ENCODE measurements at places on chromosomes 1 and 21.

GRCh38 chr1:1112237-1112985, 3.5 kb downstream of the C1orf159 start:
- DNase-seq = no peak

GRCh38 chr1:73576083-73576482, 621.9 kb downstream of the LRRIQ3 start:
- no peak for DNase-seq

DNA sequence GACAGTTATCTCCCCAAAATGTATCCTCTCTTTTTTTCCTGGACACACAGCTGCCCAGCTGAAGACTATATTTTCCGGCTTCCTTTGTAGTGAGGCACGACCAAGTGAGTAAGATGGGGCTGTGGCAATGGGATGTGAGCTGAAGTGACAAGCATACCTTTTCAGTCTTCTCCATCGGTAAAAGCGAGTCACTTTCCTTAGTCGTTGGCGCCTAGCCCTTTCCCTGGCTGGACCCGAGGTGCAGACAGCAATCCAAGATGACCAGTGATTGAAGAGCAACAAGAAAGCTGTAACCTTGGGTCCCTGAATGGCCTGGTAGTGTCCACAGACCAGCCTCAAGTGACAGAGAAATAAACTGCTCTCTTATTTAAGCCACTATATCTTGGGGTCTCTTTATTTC, 155.2 kb downstream of the NR5A2 start:
- DNase-seq = no peak

- no peak for DNase-seq
Measured at GRCh38 chr1:155044812-155045657, 6.1 kb upstream of the ADAM15 start.

GRCh38 chr21:44941567-44941966, 1.7 kb downstream of the SLX9 start:
- no peak for DNase-seq

- DNase-seq = no peak
Measured at GRCh38 chr1:52189898-52190480, 48.1 kb downstream of the ZFYVE9 start.

DNA sequence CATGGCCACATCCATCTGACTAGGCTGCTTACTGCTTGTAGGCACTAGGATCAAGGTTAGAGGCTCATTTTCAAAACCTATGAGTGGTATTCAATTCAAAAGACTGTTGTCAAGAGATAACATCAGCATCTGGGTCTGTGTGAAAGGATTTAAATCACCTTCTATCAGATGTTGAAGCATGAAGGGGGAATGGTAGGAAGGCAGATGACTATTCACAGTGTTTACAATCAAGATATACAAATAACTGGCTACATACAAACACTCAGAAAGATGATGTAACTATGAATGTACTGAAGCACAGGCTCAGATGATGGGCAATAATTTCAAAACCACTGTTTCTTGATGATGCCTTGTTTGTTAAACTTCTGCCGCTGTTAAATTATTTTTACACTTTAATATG, 249.2 kb downstream of the SLC45A1 start:
- DNase-seq = no peak

- DNase-seq = no peak
Measured at GRCh38 chr1:175833951-175834350, 90.6 kb upstream of the TNR start.

DNA sequence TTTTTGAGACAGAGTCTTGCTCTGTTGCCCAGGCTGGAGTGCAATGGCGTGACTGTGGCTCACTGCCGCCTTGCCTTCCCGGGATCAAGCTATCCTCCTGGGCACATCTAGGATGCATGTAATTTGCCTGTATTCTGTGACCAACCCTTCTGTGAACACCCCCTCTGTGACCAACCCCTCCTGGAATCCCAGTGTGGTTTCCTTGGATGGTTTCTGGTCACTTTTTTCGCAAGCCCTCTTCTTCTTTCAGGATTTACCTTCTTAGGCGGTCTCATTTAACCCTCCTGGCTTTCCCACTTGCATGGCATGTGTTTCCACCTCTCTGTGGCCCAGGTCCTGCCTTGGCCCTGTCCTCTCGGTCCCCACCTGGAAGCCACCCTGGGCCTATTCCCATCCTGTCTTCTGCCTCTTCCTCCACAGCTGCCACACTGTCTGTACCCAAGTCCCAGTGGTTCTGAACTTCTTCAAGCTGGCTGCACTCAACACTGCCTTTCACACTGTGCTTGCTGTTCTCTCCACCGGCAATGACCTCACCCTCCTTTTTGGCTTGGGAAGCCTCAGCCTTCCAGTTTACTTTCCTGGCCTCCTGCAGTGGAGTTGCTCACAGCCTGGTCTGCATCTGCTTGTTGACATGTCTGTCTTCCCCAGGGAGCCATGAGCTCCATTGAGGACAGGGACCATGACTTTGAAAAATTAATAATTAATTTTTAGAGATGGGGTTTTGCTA, 57.0 kb downstream of the DISC1 start:
- no peak for DNase-seq

DNA sequence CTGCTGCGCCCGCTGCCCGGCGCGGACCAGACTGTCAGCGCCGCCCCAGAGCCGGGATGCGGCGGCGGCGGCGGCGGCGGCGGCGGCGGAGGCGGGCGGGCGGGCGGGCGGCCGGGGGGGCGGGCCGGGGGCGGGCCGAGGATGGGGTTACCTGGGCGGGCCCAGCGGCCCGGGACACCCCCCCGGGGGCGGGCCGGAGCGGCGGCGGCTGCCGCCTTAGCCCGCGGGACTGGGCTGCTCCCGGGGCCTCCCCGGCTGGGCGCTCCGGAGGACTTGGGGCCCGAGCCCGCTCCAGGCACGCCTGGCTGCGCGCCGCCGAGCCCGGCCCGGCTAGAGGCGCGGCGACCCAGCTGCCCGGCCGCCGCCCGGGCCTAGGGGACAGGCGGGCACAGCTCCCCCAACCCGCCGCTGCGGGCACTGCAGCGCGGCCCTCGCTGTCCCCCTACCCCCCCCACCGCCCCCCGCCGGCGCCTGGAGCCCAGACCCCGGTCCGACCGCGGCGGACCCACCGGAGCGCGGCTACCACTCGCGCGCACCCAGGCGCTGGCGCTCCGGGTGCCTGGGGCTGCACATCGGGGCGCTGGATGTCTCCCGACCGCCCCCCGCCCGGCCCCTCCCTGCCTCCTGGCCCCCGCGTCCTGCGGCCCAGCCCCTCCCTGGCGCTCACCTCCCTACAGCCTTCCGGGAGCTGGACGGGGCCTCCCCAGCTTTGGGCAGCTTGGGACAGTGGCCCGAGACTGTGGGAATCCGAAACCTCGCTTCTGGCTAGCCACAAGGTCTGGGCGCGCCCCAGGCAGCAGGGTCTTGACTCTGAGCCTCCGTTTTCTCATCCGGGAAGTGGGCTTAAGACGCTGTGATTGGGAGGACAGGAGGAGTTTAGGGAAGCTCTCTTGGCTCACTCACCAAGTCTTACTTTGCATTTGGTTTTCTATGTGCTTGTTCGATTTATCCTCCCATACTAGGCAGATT, at the start of gene WNT4:
WNT4 (minus strand) TSS at position 33 of the 969 bp plus-strand sequence. CDS start 175 bp downstream, outside the sequence.
- no peak for DNase-seq

GRCh38 chr1:224175617-224176016, 7.4 kb upstream of the DEGS1 start:
- no peak for DNase-seq

DNA sequence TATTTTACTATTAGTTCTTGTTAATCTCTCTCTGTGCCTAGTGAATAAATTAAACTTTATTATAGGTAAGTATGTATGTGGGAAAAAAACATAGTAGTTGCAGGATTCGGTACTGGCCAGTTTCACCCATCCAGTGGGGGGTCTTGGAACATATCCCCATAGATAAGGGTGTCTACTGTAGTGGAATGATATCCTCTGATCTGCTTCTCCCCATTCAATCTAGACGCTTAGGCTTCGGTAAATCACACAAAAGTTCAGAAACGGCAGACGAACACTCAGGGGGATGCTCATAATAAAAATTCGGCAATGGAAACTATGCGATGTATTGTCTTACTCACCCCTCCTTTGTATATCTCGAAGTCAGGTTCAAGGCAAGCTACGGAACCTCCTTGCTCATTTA, 232.9 kb upstream of the COA6 start:
- DNase-seq = no peak

- DNase-seq = no peak
Measured at GRCh38 chr21:44304877-44305293, 5.0 kb downstream of the PFKL start.

GRCh38 chr1:218829097-218829496, 344.6 kb upstream of the LYPLAL1 start:
- no peak for DNase-seq

DNA sequence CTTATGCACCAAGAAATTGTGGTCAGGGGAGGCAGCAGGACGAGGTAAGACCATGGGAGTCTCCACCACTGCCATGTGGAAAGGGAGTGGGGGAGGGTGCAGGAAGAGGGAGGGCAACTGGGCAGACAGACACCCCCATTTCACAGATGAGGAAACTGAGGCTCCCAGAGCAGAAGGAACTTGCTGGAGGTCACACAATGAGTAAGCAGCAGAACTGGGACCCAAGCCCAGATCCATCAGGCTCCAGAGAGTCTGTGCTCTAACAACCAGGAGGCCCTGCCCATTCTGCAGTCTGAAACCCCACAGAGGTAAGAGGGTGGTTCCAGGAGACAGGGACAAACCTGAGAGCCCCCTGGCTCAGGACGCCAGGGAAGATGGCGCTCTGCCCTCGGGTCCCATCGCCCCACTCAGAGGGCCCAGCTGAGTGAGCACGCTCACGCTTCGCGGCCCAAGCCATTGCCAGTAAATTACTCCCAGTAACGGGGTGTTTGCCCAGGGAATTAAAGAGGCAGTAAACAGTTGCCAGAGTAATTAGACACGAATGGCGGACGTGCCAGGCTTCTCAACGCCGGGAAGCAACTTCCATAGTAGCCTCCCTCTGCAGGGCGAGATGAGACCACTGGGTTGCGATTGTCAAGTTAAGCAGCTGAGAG, 59.2 kb downstream of the MATN1 start:
- DNase-seq = no peak

DNA sequence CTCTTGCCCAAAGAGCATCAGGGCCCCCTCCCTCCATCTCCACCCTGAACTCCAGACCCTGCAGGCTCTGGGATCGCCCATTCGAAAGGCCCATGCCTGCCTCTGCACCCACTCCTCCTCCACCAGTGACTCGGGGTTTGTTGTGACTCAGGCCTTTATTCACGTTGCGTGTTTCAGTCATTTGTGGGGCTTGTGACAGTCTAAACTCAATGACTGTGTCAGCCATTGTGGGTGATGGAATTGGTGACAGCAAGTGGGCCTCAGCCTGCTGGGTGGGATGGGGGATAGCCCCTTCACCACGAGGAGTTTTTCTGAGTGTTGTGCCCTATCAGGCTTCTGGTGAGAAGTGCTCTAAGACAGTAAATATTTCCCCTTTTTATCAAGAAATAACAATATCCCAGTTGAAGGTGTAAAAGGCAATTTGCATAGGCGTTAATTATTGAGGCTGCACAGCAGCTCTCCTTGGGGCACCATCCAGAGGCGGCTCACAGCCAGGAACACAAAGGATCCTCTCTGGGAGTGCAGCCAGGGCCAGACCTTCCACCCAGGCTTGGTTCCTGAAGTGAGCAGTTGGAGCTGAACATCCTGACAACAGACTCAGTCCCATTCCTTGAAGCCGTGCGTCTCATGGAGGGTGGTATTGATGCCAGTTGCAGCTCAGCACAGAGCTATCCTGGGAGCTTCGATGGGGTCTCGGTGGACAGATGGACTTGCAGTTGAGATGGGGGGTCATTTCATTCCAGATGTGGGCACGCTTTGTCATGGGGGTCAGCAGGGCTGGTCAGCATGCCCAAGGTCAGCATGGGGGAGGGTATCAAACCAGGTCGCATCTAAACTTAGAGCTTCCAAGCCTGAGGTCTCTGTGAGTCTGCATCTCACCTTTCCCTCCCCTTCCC, 135.6 kb upstream of the CACNA1E start:
- DNase-seq = no peak

- no peak for DNase-seq
Measured at GRCh38 chr1:115476616-115477015, 138.6 kb upstream of the NGF start.

DNA sequence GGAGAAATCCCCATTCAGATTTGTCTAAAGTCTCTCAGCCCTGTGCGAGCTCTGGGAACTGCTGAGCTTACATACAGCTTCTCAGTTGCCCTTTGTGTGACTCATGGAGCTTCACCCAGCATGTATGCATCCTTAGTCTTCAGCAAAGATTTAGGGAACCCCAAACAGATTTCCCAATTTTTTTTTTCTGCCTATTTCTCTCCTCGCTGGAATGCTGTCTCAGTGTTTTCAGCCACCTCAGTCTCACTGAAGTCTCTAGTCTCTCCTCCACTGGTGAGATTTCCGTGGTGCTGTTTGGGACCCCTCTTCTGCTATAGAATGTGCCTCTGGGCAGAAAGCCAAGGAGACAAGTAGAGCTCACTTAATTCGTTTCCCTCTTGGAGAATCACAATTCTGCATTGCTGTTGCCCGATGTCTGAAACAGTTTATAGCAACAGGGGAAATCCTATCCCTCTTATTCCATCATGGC, 28.1 kb upstream of the TXLNA start:
- DNase-seq = no peak

GRCh38 chr1:153623101-153623500, 4.2 kb downstream of the S100A13 start:
- no peak for DNase-seq

DNA sequence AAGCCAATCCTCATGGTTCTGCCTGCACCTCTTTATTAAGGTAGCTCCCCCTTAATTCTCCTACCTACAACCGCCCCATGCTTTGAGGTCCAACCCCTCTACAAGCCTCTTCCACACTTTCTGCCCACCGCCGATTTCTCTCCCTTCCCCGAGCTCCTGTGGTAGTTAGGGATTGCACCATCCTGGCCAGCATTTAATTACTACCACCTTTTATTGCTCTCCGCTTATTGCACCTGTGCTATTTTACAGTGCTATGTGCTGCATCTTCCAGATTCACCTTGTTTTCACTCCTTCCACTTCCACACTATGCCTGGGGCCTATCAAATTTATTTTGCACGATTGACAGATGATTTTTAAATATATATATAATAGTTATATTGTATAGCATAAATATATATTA, 29.3 kb upstream of the DNAJC11 start:
- DNase-seq = no peak

- no peak for DNase-seq
Measured at GRCh38 chr1:97119260-97120158, 397.9 kb downstream of the PTBP2 start.

DNA sequence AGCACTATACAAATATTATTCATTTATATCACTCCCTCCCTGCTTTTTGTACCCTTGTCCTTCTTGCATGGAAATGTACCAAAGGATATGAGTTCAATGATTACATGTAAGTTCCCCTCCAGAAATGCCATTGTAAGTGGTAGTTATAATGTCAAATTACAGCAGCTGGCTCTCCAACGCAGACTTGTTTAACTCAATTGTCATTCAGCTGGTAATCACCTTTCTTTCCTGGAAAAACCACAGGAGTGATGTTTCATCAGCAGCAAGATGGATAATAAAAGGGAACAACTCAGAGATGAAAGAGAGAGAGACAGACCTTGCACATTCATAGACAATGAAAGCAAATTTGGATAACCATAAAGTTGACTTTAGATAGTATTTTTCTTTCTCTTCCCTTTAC, 578.6 kb upstream of the PBX1 start:
- no peak for DNase-seq

- DNase-seq = no peak
Measured at GRCh38 chr1:93531193-93531592, 83.3 kb downstream of the FNBP1L start.

GRCh38 chr21:41616031-41616591, 108.2 kb upstream of the TMPRSS2 start:
- DNase-seq = no peak

- DNase-seq = no peak
Measured at GRCh38 chr1:179194068-179194537, 35.4 kb downstream of the ABL2 start.

- no peak for DNase-seq
Measured at GRCh38 chr21:34730194-34730593, 61.4 kb downstream of the CLIC6 start.

GRCh38 chr1:114234408-114235124, 80.9 kb upstream of the SYT6 start:
- DNase-seq = no peak

Measured in activated T-helper 1 cell treated with Interleukin-2 at 50 U/mL for 16 hours (primary cell).